Uterus (tissue), 4 donors: ENCODE measurements at places on chromosomes 2 and 18.

DNA sequence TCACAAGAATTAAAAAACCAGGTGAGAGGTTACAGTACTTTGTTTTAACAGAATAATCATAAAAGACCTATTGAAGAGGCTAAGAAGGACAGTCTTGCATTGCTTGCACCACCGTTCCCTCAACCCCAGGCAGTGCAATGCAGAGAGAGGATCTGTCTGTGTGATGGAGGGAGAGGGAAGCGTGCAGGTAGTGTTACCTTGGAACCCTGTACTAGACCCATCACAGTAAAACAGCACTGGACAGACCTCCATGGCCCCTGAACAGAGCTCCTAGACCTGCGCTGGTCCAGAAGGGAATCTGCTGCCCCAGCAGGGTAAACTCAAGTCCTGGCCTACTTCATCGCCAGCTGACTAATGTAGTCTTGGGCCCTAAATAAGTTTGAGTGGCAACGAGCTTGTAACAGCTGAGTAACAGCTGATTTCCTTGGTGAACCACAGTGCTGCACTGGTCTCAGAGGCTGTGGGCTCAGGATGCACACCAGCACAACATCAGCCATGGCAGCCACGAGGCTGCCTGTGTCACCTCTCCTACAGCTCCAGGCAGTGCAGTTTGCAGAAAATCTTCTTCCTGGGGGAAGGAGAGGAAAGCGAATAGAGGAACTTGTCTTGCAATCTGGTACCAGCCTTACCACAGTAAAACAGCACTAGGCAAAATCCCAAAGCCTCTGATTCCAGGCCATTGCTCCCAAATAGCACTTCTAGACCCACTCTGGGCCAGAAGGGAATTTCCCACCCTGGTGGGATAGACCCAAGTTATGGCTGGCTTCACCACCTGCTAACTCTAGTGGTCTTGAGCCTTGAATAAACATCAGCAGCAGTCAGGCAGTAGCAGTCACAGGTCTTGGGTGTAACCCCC is 417.2 kb downstream of the CDH7 start:
- no peaks in the 10 kb centered on the region for H3K4me1 ChIP-seq
- DNase-seq: no peak
- H3K4me3 ChIP-seq: no peak overlapping the region
- H3K27me3 ChIP-seq: no peaks in the 10 kb centered on the region

DNA sequence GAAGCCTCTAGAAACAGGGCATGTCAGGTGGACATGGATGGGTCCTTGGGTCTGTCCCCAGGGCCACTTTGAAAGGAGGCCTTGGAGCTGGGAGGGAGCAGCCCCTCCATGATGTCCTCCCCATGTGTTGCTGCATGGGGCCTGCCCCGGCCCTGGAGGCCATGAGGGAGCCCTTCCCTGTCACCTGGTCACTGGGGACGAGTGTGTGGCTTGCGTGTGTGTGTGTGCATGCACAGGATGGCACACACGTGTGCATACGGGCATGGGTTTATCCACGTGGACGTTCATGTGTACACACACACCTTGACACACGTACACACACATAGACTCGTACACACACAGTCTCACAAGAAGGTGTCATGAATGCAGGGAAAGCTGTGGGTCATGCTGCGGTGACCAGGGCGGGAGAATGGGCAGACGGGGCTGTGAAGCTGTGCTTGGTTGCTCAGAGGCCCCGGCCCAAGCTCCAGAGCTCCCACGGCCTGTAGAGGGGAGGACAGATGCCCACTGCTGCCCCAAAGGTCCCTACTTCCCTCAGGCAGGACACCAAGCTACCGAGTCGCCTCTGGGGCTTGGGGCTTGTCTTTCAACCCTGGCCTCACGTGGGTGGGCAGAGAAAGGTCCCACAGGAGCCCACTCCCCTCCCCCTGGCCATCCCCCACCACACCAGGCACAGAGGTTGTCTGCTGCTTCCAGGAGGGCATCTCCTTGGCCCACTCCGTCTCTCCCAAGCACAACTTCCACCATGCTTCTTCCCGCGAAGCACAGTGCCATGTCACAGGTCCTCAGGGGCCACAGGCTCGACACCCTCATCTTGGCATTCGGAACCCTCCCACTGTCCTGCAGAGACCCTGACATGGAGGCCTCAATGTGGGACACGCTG is 42.3 kb upstream of the GPC1 start:
- DNase-seq: peak; percentile 6
- H3K27me3 ChIP-seq: no peaks in the 10 kb centered on the region
- no peak overlapping the region for H3K4me3 ChIP-seq
- H3K4me1 ChIP-seq: no peaks in the 10 kb centered on the region
- no peak overlapping the region for H3K27ac ChIP-seq
- no peaks in the 10 kb centered on the region for H3K36me3 ChIP-seq

DNA sequence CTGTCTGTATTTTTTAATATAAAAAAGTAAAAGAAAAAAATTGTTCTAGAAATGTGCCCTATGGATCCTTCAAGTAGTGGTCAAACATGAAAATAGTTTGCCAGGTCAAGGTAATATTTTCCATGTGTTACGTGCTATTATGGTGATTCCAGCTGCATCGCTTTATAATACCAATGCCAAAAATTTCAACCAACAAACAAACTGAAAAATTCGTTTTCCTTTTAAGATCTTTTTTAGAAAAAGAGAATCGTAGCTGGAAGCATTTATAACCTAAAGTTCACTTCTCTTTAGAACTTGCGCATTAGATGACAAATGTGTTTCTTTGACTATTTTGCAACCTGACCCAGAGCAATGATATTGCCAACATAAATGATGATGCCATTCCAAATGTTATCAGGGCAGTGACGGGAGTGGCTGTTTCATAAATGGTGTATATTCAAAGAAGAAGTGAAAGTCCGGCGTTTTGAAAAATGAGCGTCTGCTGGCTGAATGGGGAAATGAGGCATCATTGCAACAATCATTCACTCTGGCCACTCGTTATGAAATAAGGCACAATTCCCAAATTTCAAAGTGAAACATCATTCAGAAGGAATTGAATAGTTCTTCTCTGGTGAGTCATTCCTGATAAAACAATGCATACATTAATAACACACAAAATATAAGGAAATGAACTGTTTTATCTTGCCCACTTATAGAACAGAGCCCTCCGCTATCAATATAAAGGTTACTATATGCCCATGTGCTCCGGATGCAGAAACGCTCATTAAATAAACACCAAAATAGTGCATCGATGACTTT is 297.4 kb downstream of the TGIF1 start:
- DNase-seq: no peak
- no peak overlapping the region for H3K4me3 ChIP-seq
- no peak overlapping the region for H3K27ac ChIP-seq
- no peaks in the 10 kb centered on the region for H3K4me1 ChIP-seq
- H3K36me3 ChIP-seq: no peaks in the 10 kb centered on the region
- H3K27me3 ChIP-seq: no peaks in the 10 kb centered on the region

DNA sequence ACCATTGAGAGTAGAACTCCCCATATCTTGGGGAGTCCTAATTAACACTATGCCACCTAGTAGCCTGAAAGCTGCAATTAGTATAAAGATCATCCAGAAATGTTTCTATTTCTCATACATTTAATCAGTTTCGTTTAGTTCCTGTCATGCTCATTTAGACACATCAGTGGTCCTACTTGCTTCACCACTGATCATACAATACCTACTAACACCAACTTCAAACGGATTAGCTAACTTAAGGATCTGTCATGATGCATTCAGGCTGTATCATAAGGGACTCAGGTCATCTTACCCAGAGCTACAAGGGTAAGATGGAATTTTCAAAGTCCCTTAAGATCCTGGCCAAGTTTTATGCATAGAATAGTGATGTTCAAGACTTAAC is 6.8 kb downstream of the SRSF7 start:
- H3K27me3 ChIP-seq: no peaks in the 10 kb centered on the region
- no peak for DNase-seq
- no peak overlapping the region for H3K27ac ChIP-seq
- peaks cover 20% of the 10 kb centered on the region for H3K4me1 ChIP-seq
- no peak overlapping the region for H3K4me3 ChIP-seq
- H3K36me3 ChIP-seq: no peaks in the 10 kb centered on the region

DNA sequence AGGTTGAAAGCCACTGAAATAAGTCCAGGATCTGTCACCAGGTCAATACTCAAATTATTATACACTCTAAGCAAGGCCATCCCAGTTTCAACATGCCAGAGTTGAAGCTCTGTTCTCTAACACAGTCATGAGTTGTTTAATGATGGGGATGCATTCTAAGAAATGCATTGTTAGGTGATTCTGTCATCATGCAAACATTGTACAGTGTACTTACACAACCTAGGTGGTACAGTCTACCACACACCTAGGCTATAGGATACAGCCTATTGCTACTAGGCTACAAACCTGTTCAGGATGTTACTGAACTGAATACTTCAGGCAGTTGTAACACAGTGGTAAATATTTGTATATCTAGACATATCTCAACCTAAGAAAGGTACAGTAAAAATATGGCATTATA is 162.2 kb downstream of the BAZ2B start:
- no peak overlapping the region for H3K4me3 ChIP-seq
- no peaks in the 10 kb centered on the region for H3K27me3 ChIP-seq
- no peaks in the 10 kb centered on the region for H3K4me1 ChIP-seq
- DNase-seq: no peak

GRCh38 chr2:45923701-45924100 is 272.2 kb downstream of the PRKCE start:
- H3K27me3 ChIP-seq: no peaks in the 10 kb centered on the region
- H3K27ac ChIP-seq: no peak overlapping the region
- H3K36me3 ChIP-seq: no peaks in the 10 kb centered on the region
- no peak for DNase-seq

- no peaks in the 10 kb centered on the region for H3K36me3 ChIP-seq
- no peak overlapping the region for H3K4me3 ChIP-seq
- no peak for DNase-seq
These were observed 137.3 kb upstream of the FHL2 start for GRCh38 chr2:105536175-105536574.

GRCh38 chr2:236164201-236164924 is 3.8 kb downstream of the GBX2 start:
- H3K27ac ChIP-seq: no peak overlapping the region
- H3K4me3 ChIP-seq: peak overlapping the region; percentile 7
- DNase-seq: no peak
- peaks cover 43% of the 10 kb centered on the region for H3K4me1 ChIP-seq

GRCh38 chr18:3720818-3721545 is 271.0 kb downstream of the TGIF1 start:
- H3K4me1 ChIP-seq: no peaks in the 10 kb centered on the region
- no peaks in the 10 kb centered on the region for H3K27me3 ChIP-seq
- H3K36me3 ChIP-seq: no peaks in the 10 kb centered on the region
- no peak overlapping the region for H3K27ac ChIP-seq

GRCh38 chr2:51734115-51734514 is 702.2 kb upstream of the NRXN1 start:
- H3K36me3 ChIP-seq: no peaks in the 10 kb centered on the region
- no peak for DNase-seq
- no peaks in the 10 kb centered on the region for H3K27me3 ChIP-seq
- H3K4me3 ChIP-seq: no peak overlapping the region
- no peaks in the 10 kb centered on the region for H3K4me1 ChIP-seq

DNA sequence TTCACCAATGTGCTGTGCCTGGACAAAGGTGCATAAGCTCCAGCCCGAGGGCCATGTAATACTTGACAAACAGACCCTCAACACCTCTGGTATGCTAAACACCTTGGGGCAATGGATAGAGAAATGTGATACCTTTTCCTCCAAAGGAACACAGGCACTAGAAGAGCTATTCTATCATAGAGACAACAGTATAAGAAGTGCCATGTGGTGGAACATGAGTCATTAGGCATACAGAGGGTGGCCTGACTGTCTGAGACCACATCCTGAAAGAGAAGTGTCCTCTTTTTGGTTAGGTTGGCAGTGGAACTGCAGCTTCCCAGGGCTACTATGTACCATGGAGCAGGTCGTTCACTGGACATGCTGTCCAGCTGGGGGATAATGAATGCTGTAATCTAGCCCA is 153.9 kb downstream of the INSIG2 start:
- H3K4me1 ChIP-seq: no peaks in the 10 kb centered on the region
- no peak overlapping the region for H3K27ac ChIP-seq
- DNase-seq: no peak

DNA sequence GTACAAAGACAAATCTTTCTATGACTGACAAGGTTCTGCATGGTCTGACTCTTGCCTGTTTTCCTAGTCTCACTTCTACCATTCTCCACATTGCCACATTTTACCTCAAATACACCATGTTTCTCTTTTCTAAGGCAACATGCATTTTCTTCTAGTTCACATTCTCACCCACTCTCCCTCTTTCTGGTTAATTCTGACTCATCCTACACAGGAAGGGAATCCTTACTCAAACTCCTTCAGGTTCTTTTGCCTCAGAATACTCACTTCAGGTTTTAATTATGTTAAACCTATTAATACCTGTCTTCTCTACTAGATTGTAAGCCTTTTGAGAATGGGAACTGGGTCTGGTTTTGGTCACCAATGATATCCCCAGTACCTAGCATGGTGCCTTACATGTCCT is 47.2 kb downstream of the MAP2 start:
- DNase-seq: no peak
- no peaks in the 10 kb centered on the region for H3K27me3 ChIP-seq
- H3K4me1 ChIP-seq: no peaks in the 10 kb centered on the region
- H3K4me3 ChIP-seq: no peak overlapping the region
- H3K27ac ChIP-seq: no peak overlapping the region

DNA sequence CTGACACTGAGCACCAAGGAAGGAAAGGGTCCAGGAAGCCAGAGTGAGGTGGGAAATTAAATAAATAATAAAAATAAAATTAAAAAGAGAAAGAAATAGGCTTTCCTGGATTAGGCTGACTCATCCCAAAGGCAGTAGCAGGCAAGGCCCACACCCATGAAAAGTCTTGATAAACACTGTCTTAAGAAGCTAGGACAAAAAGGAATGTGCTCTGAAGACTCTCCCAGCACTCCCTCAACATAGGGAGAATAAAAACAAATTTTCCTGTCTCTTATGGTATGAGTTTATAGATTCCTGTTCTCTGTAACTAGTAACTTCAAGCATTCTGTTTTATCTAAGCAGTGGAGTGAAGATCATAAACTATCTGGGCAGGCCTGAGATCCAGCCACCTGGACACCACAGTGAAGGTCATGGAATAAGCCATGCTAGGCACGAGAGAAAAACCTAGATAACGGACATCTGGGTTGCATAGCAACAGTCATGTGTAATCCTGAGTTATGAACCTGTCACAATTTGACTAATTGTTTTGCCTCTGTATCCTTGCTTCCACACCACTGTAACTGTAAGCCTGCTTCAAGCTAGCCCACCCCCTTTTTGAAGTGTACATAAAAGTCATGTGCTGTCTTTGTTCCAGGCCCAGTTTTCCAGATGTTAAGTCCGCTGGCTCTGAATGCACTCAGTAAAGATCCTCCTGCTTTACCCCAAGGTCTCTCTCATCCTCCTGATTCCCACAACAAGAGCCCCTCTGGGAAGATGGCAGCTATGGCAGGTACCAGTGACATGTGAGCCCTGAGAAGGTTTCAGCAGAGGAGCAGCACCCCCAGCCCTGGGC is 107.8 kb downstream of the NDUFA10 start:
- no peak overlapping the region for H3K27ac ChIP-seq
- DNase-seq: no peak
- no peak overlapping the region for H3K4me3 ChIP-seq
- H3K27me3 ChIP-seq: no peaks in the 10 kb centered on the region

- H3K36me3 ChIP-seq: no peaks in the 10 kb centered on the region
- no peak overlapping the region for H3K27ac ChIP-seq
- DNase-seq: no peak
- H3K4me3 ChIP-seq: no peak overlapping the region
These were observed 2.5 kb upstream of the EGR4 start for GRCh38 chr2:73295751-73296400.

- H3K4me3 ChIP-seq: no peak overlapping the region
- peaks cover 7% of the 10 kb centered on the region for H3K27me3 ChIP-seq
- no peaks in the 10 kb centered on the region for H3K4me1 ChIP-seq
- H3K27ac ChIP-seq: no peak overlapping the region
- H3K36me3 ChIP-seq: no peaks in the 10 kb centered on the region
These were observed 1.7 kb upstream of the SERPINB7 start for GRCh38 chr18:63773551-63773950.
